ENCODE measurements at places on chromosomes 16 and 17. TPM values are rescaled to one million over a fixed set of nuclear protein-coding genes. Genes with fewer than 3 reads are reported as not detected.

- no peak for DNase-seq
Observed at GRCh38 chr16:85327731-85328675, 215.7 kb upstream of the CIBAR2 start.

- DNase-seq: no peak
Observed at GRCh38 chr17:27526604-27527002, 70.4 kb downstream of the KSR1 start.

Gene CCL16
- total RNA-seq: 0.13 TPM

DNA sequence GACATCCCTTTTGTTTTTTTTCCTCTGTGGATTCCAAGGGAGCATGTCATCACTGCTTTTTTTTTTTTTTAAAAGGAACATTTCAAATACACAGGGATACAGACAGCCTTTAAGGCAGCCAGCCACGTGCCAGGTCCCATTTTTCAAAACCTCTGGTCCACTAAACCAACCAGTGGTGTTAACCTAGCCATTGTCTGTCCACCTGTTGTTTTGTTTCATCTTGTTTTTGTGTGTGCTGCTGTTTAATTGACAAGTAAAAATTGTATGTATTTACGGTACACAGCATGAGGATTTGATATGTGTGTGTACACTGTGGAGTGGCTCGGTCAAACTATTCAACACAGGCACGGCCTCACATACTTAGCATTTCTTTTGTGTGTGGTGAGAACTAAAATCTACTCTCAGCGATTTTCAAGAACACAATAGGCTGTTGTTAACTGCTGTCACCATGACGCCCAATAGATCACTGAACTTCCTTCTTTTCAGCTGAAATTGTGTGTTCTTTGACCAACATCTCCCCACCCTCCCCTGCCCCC, 19.2 kb downstream of the TMEM114 start:
- peak; percentile 15 for DNase-seq

DNA sequence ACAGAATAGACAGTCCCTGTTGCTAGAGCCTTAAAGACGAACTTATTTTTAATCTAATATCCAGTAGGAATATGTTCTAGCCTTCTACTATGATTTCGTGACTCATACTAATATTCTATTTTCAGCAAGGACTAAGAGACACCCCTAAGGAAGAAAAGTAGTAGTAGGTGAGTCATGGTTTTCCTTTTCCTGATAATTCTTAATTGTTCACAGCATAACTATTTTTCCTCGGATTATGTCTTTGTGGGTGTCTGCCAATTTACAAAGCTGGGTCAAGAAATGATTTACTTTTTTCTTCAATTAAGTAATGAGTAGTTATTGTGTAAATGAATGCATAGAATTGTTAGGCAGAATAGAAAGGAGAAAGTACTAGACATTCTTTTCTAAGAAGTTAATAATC, 292.2 kb downstream of the TOX3 start:
- DNase-seq: no peak

Gene TNFRSF17
- total RNA-seq: not detected

Gene DUS1L
- total RNA-seq: 44.1 TPM

Gene NPIPA8
- not detected for total RNA-seq

GRCh38 chr17:66436631-66437030, 134.2 kb downstream of the PRKCA start:
- DNase-seq: no peak

DNA sequence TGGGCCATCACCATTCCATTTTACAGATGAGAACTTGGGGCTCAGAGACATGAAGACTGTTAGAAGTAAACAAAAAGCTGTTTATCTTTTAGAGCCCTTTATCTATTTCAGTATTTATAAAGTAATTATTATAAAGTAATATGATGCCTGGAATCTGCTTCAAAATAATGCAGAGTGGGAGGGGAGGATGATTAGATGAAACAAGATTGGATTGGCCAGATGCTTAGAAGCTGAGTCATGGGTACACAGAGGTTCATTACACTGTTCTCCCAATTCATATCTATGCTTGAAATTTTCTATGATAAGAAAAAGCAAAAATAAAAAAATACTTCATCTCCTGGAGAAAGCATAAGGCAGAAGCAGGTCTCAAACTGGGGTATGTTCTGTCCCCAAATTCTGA, 29.4 kb downstream of the TOM1L2 start:
- no peak for DNase-seq

DNA sequence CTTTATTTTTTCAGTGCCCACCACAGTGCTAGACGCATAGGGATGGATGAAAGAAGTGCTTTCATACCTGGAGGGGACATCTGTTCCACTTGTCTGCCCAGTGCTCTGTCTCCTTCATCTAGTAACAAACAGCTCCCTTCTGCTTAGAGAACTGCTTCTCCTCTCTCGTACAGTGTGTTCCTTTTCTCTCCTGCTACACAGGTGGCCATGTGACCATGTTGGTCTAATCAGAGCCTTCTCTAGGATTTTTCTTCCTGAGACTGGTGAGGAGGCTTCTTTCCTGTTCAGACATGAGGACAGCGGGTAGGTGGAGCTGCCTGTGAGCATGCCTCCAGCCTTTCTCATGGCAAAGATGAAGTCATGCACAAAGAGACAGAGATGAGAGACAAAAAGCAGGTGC, 182.7 kb downstream of the TMEM132E start:
- DNase-seq: no peak

Gene SLC12A3
- not detected for total RNA-seq

DNA sequence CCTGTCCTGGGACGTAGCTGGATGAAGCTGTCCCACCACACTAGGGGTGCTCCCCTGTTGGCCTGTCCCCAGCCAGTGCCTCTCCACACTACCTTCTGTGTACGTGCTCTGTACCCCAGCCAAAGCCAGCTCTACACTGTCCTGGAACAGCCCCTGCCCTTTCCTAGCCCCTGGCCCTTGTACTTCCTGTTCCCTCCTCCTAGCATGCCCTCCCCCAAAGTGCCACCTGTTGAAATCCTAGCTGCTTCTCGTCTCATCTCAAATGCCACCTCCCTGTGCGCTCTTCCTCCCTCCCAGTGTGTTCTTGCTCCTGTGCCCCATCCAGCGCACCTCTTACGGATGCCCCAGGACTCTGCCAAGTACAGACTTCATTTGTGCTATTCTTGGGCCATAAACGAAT, 33.5 kb downstream of the IRX3 start:
- no peak for DNase-seq

Gene HEATR9
- not detected for total RNA-seq

GRCh38 chr17:19755821-19756510, 7.9 kb upstream of the ALDH3A1 start:
- DNase-seq: no peak

Gene NEUROD2
- total RNA-seq: not detected

DNA sequence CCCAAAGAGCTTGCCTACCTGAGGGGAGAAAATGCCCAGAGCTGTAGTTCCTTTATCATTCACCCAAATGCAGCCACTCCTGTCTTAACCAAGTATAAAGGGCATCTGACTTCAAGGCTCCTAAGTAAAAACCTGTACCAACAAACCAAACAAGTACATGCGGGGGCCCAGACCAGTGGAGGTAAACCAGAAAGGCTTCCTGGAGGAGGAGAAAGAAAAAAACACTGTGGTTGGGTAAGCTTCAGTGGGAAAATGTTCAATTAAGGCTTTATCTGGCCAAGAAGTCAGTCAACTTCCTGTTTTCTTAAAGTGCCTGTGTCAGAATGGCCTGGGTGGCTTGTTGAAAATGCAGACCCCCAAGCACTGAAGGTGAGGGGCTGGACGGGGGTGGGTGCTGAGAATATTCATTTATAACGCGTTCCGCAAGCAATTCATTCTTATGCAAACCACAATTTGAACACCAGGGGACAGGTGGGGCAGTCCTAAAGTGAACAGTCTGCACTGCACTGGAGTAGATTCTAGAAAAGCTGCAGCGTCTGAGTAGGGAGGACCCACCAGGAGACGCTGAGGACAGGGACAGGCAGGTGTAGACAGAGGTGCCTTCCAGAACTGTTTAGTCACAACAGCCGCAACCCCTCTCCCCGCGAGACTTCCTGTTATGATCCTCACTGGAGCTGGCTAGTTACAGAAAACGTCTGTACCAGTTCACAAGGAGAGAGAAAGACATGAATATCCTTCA, 467.1 kb downstream of the SOX9 start:
- DNase-seq: no peak

Gene SCIMP
- not detected for total RNA-seq

DNA sequence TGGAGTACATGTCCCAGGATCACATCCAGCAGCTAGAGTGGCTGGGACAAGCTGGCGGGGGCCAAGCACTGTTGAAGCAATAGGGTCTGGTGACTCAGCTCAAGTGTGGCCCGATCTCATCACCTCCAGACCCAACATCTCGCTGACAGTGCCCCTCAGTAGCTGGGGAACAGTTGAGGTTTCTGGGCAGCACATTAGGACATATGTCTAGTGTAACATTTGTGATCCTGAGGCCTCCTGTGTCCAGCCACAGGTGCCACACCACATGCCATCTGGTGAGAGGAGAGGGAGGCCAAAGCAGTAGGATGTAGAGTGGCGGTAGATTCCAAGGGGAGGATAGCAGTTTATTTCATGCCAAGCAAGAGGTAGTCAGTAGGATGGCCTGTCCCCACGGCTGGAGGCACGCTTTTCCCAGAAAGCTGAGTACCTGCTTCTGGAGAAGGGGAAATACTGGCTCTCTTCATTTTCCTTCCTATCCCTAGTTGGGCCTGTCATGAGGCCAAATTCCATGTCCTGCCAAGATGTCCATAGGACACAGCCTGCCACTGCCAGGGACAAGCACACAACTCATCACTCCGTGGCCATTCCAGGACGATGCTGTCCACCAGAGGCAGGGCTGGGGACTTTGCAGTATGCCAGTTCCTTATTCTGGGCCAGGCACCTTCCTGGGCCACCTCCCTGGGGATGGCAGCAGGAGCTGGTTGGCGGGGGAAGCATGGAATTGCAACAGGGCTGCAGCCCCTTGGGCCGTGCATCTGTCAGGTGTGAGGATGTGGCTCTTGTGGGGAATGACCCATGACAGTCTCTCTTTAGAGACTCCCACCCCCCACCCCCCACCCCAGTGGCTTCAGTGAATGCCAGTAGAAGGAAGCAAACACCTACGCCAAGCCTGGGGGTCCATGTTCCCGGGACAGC, 24.0 kb downstream of the GGA3 start:
- DNase-seq: no peak

- no peak for DNase-seq
Observed at GRCh38 chr17:48815311-48815710, 1.7 kb downstream of the TTLL6 start.

Gene CASKIN1
- 0.13 TPM for total RNA-seq

DNA sequence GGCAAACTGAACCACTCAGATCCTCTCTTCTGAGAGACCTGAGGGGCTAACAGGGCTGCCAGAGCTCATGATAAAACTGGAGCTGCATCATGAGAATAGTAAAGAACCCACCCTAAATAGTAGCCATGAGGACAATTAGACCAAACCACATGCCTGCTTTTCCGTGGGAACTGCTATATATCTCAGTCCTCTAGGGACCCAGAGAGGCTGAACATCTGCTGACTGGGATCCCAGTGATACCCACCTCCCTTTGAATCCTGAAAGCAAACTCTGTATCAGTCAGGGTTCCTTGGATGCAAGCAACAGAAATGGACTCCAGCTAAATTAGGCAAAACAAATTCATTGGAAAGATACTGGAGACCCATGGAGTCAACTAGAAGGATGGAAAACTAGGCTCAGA, 6.5 kb downstream of the MT1X start:
- no peak for DNase-seq

Gene RAB37
- total RNA-seq: 0.13 TPM

GRCh38 chr16:11708421-11708820, 34.2 kb downstream of the TXNDC11 start:
- DNase-seq: no peak

- DNase-seq: no peak
Observed at GRCh38 chr17:12316021-12316420, 295.3 kb downstream of the MAP2K4 start.

DNA sequence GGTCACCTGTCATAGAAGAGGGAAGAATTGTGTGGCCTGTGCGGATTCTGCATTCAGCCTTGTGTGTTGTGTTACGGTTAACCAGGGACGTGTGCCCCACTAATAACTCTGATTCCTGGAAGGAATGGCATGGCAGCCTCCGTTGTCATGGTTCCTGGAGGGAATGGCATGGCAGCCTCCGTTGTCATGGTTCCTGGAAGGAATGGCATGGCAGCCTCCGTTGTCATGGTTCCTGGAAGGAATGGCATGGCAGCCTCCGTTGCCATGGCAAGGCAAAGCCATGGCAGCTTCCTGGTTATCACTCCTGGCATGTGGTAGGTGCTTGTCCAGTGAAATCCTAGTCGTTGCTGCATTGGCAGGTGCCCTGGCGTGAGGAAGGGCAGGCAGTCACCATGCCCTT, 8.9 kb downstream of the SPG7 start:
- DNase-seq: no peak

- DNase-seq: no peak
Observed at GRCh38 chr17:8966926-8967325, 1.4 kb upstream of the PIK3R5 start.

DNA sequence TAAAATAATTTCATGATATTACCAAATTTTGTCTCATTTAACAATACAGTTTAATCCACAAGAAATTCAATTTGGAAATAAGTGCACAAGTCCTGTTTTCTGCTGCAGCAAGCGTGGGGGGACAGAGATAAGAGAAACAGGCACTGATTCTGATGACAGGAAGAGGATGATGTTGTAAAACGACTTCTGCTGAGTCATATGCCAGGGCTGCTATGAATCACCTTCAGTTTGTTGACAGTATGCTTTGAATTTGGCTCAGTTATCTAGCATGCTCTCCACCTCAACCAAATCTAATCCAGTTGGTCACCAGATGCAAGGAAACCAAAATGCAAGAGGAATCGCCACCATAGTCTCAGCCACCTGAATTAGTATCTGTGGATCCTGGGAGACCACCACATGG, 244.1 kb upstream of the MON1B start:
- DNase-seq: peak; percentile 10

- DNase-seq: no peak
Observed at GRCh38 chr17:80807882-80808281, 183.8 kb upstream of the CHMP6 start.

Gene MYH3
- under 0.01 TPM for total RNA-seq

- no peak for DNase-seq
Observed at GRCh38 chr17:15892244-15892643, 52.7 kb upstream of the ADORA2B start.

Gene SULT1A4
- total RNA-seq: 17.7 TPM

Gene KRTAP4-9
- total RNA-seq: not detected

DNA sequence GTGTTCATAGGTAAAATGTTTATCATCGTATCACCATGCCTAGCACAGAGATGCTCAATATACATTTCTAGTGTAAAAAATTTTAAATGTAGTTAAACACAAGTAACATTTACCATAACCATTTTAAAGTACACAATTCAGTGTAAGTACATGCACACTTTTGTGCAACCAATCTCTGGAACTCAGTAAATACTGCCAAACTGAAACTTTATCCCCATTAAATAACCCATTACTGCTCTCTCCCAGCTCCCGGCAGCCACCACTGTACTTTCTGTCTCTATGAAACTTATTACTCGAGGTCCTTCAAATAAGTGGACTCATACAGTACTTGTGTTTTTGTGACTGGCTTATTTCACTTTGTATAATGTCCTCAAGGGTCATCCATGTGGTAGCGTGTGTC, 29.0 kb downstream of the RMI2 start:
- DNase-seq: no peak
